ENCODE measurements at places on chromosomes 12 and 14. TPM values are rescaled to one million over a fixed set of nuclear protein-coding genes. Genes with fewer than 3 reads are reported as not detected.

The AMN gene
- under 0.01 TPM for total RNA-seq

GRCh38 chr12:69069479-69069878, 136.5 kb upstream of the CPM start:
- H3K4me1 ChIP-seq = peaks cover 4% of the 10 kb centered on the region
- H3K36me3 ChIP-seq = no peaks in the 10 kb centered on the region
- no peak overlapping the region for H3K4me3 ChIP-seq
- DNase-seq = no peak
- H3K27ac ChIP-seq = no peak overlapping the region

- no peaks in the 10 kb centered on the region for H3K27me3 ChIP-seq
- peaks cover 74% of the 10 kb centered on the region for H3K4me1 ChIP-seq
- no peak overlapping the region for H3K4me3 ChIP-seq
- no peak for DNase-seq
- H3K36me3 ChIP-seq = no peaks in the 10 kb centered on the region
- peak overlapping the region; percentile 95 for H3K27ac ChIP-seq
Observed at GRCh38 chr12:2335513-2335912, 282.7 kb downstream of the CACNA1C start.

The CIROP gene
- total RNA-seq = not detected

DNA sequence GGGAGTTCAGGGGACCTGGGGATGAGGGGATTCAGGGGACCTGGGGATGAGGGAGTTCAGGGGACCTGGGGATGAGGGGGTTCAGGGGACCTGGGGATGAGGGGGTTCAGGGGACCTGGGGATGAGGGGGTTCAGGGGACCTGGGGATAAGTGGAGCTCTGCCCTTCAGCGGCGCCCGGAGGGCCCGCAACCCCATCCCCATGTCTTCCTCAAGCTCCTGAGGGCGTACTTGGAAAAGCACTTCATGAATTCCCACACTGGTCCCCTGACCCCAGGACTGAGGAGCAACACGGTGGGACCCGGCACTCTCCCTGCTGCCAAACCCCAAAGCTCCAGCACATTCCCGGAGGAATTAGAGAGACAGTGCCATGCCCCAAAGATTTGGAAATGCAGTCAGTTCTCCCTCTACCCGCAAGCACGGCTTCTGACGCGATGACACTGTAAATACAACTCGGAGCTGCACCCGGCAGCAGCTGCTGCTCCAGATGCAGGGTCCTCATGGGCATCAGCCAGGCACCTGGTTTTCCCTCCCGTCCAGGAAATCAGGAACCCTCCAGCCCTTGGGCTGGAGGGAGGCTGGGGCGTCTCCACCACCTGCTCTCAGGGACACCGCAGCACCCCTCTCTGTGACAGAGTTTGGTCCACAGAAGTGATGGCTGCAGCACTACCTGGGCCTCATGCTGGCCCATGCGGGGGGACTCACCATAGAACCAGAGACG, 32.8 kb upstream of the C14orf180 start:
- no peak overlapping the region for H3K4me3 ChIP-seq
- DNase-seq = peak; percentile 43
- H3K4me1 ChIP-seq = no peaks in the 10 kb centered on the region
- peaks cover 3% of the 10 kb centered on the region for H3K27me3 ChIP-seq
- no peaks in the 10 kb centered on the region for H3K36me3 ChIP-seq

The P2RX2 gene
- total RNA-seq = not detected

All from osteoblast (primary cell).